NCI-H1436 treated with DMSO at 0.1 percent for 48 hours (cell line): ENCODE measurements at places on chromosomes 1 and 21.

DNA sequence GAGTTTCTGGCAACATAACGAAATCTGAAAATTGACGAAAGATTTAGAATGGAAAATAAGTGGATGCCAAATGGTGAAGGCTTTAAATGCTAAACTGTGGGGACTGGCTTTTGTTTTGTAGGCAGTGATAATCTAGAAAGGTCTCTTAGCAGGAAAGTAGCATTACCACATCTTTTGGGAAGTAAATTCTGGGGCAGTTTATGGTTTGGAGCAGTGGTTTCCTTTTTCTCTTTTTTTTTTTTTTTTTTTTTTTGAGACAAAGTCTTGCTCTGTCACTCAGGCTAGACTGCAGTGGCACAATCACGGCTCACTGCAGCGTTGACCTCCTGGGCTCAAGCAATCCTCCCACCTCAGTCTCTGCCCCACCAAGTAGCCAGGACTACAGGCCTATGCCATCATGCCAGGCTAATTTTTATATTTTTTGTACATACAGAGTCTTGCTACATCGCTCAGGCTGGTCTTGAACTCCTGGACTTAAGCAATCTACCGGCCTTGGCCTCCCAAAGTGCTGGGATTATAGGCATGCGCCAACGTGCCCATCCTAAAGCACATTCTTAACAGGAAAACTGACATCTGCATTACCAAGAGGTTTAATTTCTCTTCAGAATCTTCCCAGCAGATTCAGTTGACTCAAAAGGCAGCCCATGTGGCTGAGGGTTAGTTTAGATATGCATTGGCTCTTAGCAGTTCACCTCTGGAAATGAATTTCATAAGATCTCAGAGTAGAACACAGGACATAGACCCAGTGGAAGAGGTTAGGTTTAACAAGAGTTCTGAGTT lies 32.9 kb downstream of the C21orf91 start:
- no peak for DNase-seq

DNA sequence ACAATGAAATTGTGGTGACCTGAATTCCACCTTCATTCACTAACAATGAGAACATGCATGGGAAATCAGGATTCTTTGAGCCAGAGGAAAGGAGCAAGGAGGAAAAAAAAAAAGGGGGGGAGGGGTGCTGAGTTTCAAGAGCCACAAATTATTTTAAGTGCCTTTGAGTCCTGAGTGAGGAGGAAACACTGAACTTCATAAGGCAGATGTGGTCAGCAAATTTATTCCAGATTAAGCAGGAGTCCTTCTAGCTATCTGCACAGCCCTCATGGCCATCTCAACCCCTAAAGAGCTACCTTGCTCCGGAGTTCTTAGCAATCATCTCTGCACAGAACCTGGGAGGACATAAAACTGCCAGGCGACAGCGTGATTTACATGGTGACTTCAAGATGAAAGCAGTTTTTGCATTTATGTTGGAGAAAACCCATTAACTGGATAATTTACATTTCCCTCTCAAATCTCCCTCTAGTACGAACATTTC lies 21.7 kb downstream of the ASTN1 start:
- DNase-seq = no peak

DNA sequence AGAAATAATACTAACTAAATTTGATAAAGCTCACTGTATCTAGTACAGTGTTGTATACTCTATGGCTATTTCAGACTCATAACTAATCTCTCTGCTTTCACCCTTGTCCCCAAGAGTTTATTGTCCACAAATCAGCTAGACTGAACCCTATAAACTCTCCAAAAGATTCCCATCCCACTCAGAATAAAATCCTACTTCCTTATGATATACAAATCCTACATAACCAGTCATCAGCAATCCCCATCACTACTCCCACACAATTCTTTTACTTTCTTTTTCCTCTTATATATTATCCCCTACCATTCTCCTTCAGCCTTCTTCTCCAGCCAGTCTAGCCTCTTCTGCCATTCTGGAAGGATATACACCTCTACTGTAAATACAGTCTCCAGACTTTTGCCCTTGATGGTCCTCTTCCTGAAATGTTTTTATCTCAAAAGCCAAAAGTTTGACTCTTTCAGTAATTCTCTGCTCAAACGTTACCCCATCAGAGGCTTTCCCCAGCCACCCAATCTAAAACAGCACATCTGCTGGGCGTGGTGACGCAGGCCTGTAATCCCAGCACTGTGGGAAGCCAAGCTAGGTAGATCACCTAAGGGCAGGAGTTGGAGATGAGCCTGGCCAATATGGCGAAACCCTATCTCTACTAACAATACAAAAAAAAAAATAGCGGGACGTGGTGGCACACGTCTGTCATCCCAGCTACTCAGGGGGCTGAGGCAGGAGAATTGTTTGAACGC lies 41.6 kb downstream of the ABL2 start:
- DNase-seq = no peak

- DNase-seq = no peak
These were observed 88.1 kb upstream of the SPATA6 start for GRCh38 chr1:48560116-48560515.

DNA sequence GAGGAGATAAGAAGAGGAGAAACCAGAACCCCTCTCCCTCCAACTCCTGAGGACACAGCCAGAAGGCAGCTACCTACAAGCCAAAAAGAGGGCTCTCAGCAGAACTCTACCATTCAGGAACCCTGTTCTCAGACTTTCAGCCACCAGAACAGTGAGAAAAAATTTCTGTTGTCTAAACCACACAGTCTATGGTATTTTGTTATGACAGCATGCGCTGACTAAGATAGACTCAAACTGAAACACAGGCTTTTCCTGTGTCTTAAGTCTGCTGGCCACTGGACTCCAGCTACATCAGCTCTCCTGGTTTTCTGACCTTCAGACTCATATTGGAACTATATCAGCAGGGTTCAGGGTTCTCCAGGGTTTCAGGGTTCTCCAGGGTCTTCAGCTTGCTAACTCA lies 126.5 kb upstream of the TNFSF4 start:
- DNase-seq = no peak

DNA sequence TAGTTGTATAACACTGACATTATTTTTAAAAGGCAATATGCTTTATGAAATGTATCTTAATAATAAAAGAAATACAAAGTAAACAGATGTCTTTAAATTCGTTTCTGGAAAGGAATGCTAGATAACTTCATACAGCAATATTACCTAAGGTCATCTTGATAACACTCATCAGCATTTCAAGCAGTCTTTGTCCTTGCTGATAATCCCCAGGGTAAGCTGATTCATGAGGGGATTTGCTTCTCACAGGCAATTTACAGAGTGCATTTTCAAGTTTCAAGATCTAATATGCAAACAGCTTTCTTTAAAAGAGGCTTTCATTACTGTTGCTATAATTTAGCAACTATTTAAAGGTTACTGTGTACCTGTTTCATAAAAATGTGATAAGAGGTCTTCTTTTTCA lies 75.2 kb upstream of the NEK2 start:
- DNase-seq = no peak

GRCh38 chr1:27886744-27887143 lies 14.4 kb downstream of the THEMIS2 start:
- DNase-seq = no peak

GRCh38 chr1:76390456-76390855 lies 315.9 kb downstream of the ST6GALNAC3 start:
- no peak for DNase-seq

DNA sequence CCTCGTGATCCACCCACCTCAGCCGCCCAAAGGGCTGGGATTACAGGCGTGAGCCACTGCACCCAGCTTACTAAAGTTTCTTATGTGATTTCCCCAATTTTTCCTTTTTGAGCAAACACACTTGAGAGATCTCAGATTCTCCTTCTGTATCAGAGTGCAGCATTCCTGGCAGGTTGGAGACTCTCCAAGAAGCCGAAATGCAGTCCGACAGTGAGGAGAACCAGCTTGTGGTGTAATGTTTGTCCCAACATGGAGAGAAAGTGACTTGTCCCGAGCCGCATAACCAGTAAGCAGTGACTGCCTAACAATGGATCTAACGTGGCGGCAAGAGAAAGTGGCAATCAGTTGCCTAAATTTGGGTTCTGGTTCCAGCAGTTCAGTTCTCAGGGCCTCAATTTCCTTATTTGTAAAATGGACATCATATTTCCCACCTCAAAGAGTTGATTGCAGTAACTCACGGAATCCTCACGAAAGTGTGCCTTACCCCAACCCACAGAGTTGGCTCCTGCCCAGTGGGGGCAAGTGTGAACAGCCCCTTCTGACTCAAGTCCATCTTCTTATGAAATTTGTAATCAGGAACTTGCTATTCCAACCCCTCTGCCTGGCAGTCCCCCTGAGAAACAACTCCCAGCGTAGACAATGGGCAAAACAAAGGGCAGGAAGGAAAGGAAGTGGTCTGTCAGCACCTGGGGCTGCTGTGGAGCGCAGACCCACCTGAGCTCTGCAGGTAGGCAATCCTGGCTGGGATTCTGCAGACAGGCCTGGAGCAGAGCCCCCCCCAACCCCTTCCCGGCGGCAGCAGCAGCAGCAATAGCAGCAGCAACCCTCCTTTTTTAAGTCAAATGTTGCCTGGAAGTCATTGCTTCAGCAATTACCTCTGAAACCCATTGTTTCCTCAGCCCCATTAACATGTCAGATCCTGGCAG lies 223.6 kb upstream of the POU3F1 start:
- DNase-seq = no peak

DNA sequence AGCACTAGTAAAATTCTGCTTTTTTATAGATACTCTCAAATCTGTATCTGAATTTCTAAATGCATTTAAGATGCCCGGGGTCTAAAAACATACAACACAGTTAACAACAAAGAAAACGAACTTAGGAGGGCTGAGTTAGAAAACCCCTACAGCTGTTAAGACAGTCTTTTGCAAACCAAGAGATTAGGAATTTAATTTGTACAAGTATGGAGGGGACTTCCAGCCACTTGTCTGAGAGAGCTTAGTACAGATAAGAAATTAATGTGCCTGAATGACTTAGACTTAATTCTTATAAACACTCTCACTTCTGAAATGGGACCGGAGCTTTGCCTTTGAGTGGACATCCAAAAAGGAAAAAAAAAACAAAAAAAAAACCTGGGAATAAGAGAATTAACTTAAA lies 61.6 kb downstream of the SMYD3 start:
- no peak for DNase-seq

GRCh38 chr1:2642131-2642559 lies 9.3 kb upstream of the MMEL1 start:
- no peak for DNase-seq

DNA sequence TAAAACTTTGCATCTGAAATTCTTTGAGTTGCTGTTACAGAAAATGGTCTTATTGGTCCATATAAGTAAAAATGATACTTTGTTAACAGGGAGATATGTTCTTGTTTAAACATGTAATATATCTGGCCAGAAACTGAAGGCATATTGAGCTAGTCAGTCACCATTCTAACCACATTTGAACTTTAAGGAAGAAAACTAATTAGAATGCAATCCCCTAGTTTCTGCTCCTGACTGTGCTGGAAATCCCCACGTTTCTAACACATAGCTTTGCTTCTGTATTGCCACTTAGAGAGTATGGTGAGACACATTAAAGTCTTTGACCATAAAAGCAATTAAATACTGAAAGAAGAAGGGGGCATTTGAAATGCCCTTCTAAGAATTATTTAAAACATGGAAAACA lies 32.1 kb upstream of the HIVEP3 start:
- no peak for DNase-seq

DNA sequence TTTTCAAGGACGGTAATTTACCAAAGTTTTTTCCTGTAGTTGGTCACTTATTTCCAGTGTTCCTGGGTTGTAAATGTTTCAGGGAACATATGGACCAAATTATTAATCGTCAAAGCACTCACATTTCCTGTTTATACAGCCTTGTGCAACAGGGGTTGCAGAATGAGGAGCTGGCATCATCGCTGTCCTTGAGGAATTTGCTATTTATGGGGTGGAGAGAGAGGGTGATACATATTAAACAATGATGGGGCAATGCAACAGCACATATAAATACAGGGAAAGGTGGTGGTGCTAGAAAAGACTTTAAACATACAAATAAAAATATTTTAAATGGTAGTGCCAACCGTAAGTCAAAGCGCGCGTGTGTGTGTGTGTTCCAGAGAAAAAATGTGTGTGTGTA lies 369.8 kb downstream of the NPHP4 start:
- DNase-seq = no peak

DNA sequence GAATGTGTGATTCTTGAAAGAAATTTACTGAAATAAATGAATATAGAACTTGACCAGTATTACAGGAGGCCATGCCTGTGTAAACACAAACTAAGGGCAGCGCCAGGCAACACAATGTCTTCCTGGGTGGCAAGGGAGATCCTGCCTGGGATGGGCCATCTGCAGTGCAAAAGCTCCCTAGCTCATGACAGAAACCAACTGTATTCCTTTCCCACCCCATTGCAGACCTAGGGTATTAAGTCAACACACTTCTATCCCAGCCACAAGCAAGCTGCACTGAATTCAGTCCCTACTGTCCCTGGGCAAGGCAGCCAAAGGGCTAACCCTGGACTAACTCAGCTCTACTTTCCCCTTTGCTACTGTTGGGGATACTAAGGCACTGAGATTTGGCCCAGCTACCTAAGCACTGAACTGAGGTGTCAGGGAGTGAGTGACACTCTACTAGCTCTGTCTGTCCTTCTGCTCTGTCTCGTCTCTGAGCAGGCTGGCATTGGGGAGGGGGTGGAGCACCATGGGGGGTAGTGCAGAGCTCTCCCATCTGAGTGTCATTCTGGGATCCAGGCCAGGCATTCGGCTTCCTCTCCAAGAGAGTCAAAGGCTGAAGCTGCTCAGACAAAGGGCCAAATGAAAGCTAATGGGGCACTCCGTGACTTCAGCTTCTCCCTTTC lies 2.5 kb downstream of the INKA2 start:
- DNase-seq = no peak

DNA sequence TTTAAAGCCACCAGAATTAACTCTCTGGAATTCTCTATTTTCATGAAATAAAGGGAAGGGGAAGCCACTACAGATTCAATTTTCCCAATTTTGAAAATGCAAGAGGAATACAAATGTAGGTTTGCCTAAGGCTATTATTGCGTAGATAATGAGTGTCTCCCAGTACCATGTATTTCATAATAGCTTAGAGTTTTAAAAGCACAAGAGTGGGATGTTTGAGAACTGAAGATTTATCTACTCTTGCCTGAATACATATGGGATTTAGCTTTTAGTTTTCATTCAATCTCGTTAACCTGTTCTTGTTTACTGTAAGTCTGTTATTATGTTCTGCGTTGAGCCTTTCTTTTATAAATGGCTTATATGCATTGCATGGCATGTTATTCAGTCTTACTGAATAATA lies 795.1 kb downstream of the BRINP3 start:
- no peak for DNase-seq

DNA sequence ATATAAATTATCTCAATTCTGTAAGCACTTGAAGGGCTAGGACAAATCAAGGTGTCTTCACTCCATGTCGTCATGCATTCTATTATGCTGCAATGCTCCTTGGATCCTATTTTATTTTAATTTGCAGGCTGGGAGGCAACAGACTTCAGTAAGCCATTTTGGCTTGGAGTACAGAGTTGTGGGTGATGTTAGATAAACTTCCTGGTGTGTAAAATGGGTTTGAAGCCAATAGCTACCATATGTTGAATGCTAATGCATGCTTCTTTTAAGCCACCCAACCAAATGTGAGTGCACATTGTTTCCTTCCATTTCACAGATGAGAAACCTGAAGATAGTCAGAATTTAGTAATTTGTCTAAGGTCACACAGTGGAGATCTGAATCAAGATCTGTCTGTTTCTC lies 482.8 kb downstream of the DISC1 start:
- DNase-seq = no peak
